ENCODE measurements at places on chromosomes 12 and 14.

DNA sequence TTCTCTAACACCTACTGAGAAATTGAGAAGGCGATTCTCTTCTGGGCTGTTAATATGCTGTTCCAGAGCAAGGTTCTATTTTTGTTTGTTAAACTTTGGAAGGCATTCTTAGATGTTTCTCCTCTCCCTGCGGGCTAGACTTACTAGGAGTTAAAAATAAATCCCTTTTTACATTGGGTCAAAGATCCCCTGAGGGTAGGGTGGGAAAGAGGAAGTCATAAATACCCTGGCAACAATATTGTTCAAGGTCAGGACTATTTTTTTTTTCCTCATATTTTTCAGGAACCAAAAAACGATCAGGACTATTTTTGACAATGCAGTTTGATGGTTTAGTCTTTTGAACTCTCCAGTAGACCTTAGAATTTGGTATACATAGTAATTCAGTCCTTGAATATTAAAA, 12.0 kb upstream of the SLC2A14 start:
- DNase-seq: no peak

DNA sequence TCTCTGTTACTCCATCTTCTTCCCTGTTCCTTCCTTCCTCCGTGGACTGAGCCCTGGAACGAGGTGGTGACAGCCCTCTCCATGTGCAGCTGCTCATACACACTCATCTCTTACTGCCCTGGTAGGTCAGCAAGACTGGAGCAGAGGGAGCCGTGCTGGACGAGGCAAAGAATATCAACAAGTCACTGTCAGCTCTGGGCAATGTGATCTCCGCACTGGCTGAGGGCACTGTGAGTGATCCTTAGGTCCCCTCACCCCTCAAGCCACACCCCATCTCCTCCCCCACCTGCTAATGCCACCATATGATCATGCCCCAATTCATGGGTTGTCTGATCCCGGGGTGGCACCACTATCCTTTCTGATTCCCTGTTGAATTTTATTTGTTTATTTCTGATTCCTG, 19.0 kb downstream of the KIF5A start:
- DNase-seq: no peak

DNA sequence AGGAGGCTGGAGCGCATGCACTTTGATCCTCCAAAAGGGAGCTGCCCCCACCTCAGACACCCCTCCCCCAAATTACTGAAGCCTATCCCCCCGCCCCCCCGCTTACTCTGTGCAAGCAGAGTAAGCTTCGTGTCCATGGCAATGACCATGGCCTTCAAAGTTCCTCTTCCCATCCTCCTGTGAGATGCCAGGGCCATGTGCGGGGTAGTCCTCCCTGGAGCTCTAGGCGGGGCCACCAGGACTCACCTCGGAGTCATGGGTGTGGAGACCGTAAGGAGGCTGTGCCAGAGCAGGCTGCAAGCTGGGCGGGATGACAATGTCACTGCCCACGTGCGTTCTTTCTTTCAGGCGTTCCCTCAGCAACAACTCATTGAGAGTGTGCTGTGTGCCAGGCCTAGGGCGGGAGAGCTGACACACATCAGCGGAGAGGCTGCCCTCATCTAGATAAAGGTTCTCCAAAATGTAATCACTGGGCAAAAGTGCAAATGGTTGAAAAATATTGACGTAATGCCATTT, 66.8 kb downstream of the C14orf132 start:
- no peak for DNase-seq

DNA sequence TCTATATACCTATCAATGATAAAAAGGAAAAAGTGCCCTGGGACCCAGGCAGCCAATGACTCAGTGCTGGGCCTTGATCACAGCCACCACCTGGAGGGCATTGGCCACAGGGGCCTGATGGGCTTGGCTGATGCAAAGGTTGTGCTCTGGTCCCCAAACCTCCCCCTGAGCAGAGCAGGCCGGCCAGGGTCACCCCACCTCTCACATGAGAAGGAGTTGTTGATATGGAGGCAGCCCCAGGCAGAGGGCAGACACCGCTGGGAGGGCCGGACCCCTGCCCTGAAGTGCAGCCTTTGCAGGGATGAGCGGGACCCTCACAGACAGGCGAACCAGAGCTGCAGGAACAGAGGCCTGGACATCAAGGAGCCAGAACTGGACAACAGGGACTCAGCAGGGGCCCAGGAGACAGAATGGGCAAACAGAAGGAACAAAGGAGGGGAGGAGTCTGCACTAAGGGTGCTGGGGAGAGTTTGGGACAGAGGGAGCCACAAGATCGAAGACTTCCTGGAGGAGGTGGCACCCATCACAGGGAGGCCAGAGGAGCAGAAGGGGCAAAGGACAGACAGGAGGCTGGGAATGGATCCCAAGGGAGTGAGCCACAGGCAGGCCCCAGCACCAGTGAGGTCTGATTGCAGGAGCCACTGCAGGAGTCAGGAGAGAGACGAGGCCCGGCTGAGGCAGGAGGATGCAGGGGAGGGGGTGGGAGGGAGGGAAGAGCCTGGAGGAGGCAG, 105.0 kb downstream of the TNFAIP2 start:
- DNase-seq: no peak

- peak; percentile 86 for DNase-seq
Observed at GRCh38 chr14:70907176-70907995, at the start of gene PCNX1. PCNX1 (plus strand) TSS chr14:70907459; CDS start chr14:70907851, 392 bp downstream.
